ENCODE measurements at places on chromosomes 7 and 10. TPM values are rescaled to one million over a fixed set of nuclear protein-coding genes. Genes with fewer than 3 reads are reported as not detected.

Gene PNLIPRP1
- not detected for total RNA-seq

Gene HECW1
- total RNA-seq: not detected

Gene SUGCT
- total RNA-seq: 2.1 TPM

Gene TCAF2
- 16.8 TPM for total RNA-seq

Gene COL26A1
- not detected for total RNA-seq

Gene ASB10
- total RNA-seq: not detected

Gene HSPA12A
- not detected for total RNA-seq

Gene ASAH2B
- 5.3 TPM for total RNA-seq

Gene CLDN3
- not detected for total RNA-seq

Gene MAGI2
- total RNA-seq: 0.58 TPM

Gene ZFYVE27
- 64.4 TPM for total RNA-seq

Gene SORCS3
- total RNA-seq: not detected

Gene TMEM213
- not detected for total RNA-seq

Gene MACC1
- total RNA-seq: 0.25 TPM

Measured in naive thymus-derived CD8-positive, alpha-beta T cell (primary cell).